ENCODE measurements at places on chromosomes 16 and 17. TPM values are rescaled to one million over a fixed set of nuclear protein-coding genes. Genes with fewer than 3 reads are reported as not detected.

DNA sequence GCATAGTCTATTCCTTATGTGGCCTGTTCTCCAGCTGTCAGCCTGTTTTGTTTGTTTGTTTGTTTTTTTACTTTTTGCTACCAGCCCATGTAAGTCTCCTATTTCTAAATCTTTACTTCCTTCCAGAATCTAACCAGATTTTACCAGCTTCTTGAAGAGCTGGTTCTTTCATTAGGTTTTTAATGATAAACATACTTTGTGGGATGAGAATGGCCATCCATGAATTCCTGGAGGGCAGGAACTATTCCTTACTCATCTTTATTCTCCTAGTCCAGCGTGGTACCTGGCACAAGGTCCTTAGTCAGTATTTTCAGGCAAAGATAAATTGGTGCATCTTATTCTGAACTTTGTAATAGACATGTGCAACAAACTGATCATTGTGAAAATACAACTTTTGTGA is 17.3 kb downstream of the RSPRY1 start:
- H3K4me1 ChIP-seq: no peaks in the 10 kb centered on the region
- H3K27ac ChIP-seq: no peak overlapping the region
- no peaks in the 10 kb centered on the region for H3K27me3 ChIP-seq

BAIAP3 gene
- total RNA-seq: 9.8 TPM

SPHK1 gene
- 2.1 TPM for total RNA-seq

HBA2 gene
- 3.5 TPM for total RNA-seq

DNA sequence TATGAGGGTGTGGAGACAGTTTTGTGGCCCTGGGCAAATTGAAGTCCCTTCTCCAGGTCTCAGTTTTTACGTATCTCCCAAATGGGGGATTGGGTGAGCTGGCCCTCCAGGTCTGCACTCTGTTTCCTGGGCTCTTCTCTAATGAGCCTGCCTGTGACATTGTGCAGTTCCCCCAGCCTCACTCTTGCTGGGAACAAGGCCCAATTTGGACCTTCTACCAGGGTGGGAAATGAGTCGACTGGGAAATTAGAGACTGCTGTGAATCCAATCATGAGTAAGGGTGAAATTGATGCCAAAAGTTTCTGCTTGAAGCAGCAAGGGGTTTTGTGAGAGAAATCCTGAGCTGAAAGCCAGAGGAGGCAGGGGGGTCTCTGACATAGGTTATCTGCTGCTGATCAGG is 71.5 kb upstream of the KSR1 start:
- no peak overlapping the region for H3K4me3 ChIP-seq
- peaks cover 7% of the 10 kb centered on the region for H3K4me1 ChIP-seq
- DNase-seq: no peak
- H3K27me3 ChIP-seq: no peaks in the 10 kb centered on the region

ZNF267 gene
- total RNA-seq: 12.9 TPM

GRCh38 chr17:74595037-74595750 is 3.1 kb upstream of the CD300LD start:
- H3K27ac ChIP-seq: no peak overlapping the region
- H3K4me3 ChIP-seq: no peak overlapping the region
- no peaks in the 10 kb centered on the region for H3K27me3 ChIP-seq

DNA sequence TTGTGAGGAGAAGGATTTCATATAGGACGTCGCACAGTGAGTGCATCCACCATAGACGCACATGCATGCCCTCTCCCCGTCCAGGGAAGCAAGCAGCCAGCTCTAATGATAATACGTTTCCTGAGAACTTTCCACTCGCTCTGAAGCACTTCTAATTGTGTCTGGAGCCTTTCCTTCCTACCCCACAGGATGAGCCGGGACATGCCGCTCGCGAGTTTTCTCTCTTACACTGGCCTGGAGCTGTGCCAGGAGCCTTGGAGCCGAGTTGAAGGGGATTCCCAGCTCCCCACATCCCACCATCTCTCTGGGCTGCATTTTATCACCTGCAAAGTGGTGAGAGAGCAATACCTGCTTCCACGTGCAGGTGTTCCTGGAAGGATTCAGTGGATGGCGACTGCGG is 368.1 kb downstream of the C16orf95 start:
- H3K4me3 ChIP-seq: no peak overlapping the region
- no peaks in the 10 kb centered on the region for H3K4me1 ChIP-seq
- no peak overlapping the region for H3K27ac ChIP-seq
- H3K27me3 ChIP-seq: no peaks in the 10 kb centered on the region

DNA sequence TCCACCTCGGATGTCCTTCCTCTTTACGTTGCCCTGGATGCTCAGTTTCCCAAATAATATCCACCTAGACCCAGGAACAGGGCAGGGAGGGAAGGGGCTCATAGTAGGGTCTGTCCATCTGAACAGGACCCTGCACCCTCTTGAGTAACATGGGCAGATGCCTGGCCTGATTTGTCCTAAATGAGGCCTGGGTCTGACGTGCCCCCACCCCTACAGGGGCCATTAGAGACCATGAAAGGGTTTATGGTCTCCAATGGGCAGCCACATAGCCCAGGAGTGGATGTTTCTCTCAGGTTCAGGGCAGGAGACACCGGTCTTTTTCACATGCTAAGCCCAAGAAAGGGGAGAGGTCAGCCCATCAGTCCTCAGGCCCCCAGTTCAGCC is 6.8 kb downstream of the CACNG1 start:
- no peak for DNase-seq
- H3K27me3 ChIP-seq: no peaks in the 10 kb centered on the region
- H3K36me3 ChIP-seq: no peaks in the 10 kb centered on the region

SYT17 gene
- total RNA-seq: 5.1 TPM

MAPT gene
- total RNA-seq: 0.37 TPM

CSH1 gene
- total RNA-seq: not detected

GRCh38 chr17:6755731-6756184 is at the start of gene XAF1:
Gene XAF1 (plus strand): TSS chr17:6756046. CDS start chr17:6756079, 33 bp downstream.
- no peaks in the 10 kb centered on the region for H3K4me1 ChIP-seq
- peak; percentile 61 for DNase-seq
- H3K27me3 ChIP-seq: no peaks in the 10 kb centered on the region
- H3K27ac ChIP-seq: peak within 1 kb of the TSS; percentile 82
- H3K36me3 ChIP-seq: no peaks in the 10 kb centered on the region
- H3K4me3 ChIP-seq: peak within 1 kb of the TSS; percentile 50

DNA sequence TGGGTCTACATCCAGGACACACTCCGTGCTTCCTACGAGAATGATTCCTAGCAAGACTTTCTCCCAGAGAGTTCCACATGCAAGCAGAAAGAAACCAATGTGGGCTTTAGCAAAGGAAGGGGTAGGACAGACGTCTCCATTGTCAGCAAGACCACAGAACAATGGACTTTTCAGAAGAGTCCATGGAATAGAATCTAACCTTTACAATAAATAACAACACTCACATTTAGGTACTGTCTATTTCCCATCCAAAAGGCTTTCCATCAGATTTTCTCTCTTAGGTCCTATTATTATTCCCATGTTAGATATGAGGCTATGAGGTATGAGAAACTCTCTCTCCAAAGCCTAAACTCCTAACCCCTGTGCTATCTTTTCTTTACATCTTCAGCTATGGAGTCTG is 360.9 kb downstream of the GRIN2A start:
- no peaks in the 10 kb centered on the region for H3K4me1 ChIP-seq
- H3K27me3 ChIP-seq: no peaks in the 10 kb centered on the region
- no peak overlapping the region for H3K4me3 ChIP-seq
- no peak for DNase-seq

GRCh38 chr16:79286646-79287423 is 313.7 kb downstream of the MAF start:
- H3K4me3 ChIP-seq: peak overlapping the region; percentile 25
- peak overlapping the region; percentile 36 for H3K27ac ChIP-seq
- peak; percentile 25 for DNase-seq
- H3K36me3 ChIP-seq: no peaks in the 10 kb centered on the region

DNA sequence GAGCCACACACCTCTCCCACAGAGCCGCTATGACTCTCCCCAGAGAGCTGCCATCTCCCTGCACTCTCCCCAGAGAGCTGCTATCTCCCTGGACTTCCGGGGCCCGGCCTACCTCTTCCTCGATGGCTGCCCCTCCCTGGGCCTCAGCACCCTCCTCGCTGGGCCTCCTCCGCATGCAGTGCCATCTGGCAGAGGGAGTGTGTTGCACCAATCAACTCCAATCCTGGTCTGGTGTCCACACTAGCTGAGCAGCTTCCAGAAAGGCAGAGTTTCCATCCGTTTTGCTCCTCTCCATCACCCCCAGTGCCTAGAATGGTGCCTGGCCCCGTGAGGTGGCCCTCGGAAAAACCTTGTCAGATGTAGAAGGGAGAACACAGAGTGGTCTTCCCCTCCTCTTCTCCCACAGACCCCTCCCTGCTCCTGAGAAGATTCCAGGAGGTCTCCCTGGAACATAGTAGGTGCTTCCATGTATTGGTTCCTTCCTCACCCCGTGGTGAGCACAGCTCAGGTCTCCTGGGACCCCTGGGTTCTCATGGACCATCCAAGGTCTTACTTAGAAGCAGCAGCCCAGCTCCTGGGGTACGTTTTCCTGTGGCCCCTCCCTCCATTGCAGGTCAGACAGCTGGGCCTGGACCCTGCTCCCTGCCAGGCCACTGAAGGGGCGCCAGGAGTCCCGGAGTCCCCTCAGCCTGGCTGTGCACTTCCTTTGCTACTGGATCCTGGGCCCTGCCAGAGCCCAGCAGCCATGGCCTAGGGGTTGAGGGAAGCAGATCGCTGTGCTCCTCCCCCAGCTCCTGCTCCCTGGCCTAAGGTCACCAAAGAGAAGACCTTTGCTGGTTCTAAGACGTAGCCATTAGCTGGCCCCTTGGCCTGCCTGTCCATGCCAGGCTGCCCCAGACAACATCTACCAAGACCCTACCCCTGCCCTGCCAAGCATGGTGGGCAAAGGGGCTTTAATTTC is 233.8 kb upstream of the GSE1 start:
- no peaks in the 10 kb centered on the region for H3K36me3 ChIP-seq
- no peak overlapping the region for H3K4me3 ChIP-seq
- DNase-seq: no peak
- H3K27me3 ChIP-seq: no peaks in the 10 kb centered on the region
- H3K4me1 ChIP-seq: peaks cover 9% of the 10 kb centered on the region

- H3K4me1 ChIP-seq: no peaks in the 10 kb centered on the region
- DNase-seq: no peak
- no peaks in the 10 kb centered on the region for H3K27me3 ChIP-seq
- H3K36me3 ChIP-seq: no peaks in the 10 kb centered on the region
These were observed 110.8 kb upstream of the DNAH9 start for GRCh38 chr17:11487469-11487868.

DNA sequence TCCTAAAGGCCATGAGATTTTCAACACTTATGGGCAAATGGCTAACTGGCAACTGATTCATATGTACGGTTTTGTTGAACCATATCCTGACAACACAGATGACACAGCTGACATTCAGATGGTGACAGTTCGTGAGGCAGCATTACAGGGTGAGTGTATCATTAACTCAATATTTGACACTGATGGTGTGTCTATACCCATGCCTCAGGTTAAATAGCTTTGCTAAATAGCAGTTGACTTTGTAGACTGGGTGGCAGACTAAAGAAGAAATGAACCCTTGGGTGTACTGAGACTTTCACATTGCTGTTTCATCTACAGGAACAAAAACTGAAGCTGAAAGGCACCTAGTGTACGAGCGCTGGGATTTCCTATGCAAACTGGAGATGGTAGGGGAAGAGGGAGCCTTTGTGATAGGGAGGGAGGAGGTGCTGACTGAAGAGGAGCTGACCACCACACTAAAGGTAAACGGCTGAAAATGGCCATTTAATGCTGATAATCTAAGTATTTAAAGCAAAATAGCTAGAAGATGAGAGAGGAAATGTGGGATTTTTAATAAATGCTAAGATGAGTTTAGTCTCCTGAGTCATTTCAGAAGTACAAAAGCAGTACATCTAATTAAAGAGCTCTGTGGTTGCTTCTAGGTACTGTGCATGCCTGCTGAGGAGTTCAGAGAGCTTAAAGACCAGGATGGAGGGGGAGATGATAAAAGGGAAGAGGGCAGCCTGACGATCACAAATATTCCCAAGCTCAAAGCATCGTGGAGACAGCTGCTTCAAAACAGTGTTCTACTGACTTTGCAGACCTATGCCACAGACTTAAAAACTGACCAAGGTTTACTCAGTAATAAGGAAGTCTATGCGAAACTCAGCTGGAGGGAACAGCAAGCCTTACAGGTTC is 3.0 kb downstream of the SETD6 start:
- DNase-seq: no peak
- H3K27ac ChIP-seq: no peak overlapping the region
- peaks cover 28% of the 10 kb centered on the region for H3K36me3 ChIP-seq
- no peak overlapping the region for H3K4me3 ChIP-seq
- peaks cover 3% of the 10 kb centered on the region for H3K4me1 ChIP-seq

DNA sequence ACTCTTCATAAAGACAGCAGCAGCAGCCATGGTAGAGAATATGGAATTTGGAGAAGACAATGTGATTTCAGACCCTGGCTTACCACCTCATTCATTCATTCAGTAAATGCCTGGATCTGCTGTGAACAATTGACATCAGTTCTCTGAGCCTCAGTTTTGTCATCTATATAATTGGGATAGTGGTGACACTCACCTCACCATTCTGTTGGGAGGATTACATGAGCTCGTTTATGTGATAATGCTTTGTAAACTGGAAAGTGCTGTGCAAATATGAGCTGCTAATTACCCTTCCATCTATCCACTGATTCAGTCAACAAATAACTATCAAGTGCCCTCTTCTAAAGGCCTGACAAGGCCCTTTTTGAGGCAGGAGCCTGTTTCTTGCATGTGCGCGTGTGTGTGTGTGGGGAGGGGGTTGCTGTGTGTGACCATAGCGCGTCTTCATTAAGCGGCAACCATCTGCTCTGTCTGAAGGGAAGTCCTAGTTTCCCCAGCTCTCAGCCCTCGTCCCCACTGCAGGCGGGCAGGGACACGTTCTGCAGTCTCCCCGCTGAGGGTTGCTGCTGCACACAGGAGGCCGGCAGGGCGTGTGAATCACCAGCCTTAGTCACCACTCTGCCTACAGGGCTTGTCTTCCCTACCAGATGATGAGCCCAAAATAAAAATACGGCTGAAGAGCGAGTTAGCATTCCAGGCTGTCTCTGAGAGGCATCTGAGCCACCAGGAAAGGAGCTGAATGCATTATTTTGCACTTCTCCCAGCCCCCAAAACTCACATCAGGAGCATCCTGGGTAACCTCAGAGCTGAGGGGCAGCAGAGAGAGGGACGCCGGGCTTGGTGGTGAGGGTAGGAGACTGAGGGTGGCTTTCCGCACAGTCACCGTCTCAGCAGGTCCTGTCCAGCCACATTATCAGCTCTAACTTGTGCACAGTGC is 19.9 kb downstream of the ARL4D start:
- no peaks in the 10 kb centered on the region for H3K4me1 ChIP-seq
- no peak overlapping the region for H3K4me3 ChIP-seq
- no peak overlapping the region for H3K27ac ChIP-seq
- no peaks in the 10 kb centered on the region for H3K27me3 ChIP-seq
- DNase-seq: no peak
- H3K36me3 ChIP-seq: no peaks in the 10 kb centered on the region

CAPNS2 gene
- 0.42 TPM for total RNA-seq

GRCh38 chr16:10228779-10229178 is 46.6 kb upstream of the GRIN2A start:
- no peak overlapping the region for H3K27ac ChIP-seq
- no peaks in the 10 kb centered on the region for H3K36me3 ChIP-seq
- no peak for DNase-seq
- no peaks in the 10 kb centered on the region for H3K4me1 ChIP-seq

Data from colonic mucosa (tissue), 4 donors.